ENCODE measurements at places on chromosomes 7 and 10. TPM values are rescaled to one million over a fixed set of nuclear protein-coding genes. Genes with fewer than 3 reads are reported as not detected.

The GIGYF1 gene
- 13.6 TPM for polyA plus RNA-seq

The ATP5MK gene
- 295 TPM for polyA plus RNA-seq

The TFEC gene
- 3.3 TPM for polyA plus RNA-seq

The CALHM3 gene
- polyA plus RNA-seq: not detected

The WNT8B gene
- not detected for polyA plus RNA-seq

The CYP2W1 gene
- not detected for polyA plus RNA-seq

The SLC25A28 gene
- 38.8 TPM for polyA plus RNA-seq

The RPEL1 gene
- 0.11 TPM for polyA plus RNA-seq

The HECW1 gene
- polyA plus RNA-seq: not detected

The POLR1F gene
- 10.4 TPM for polyA plus RNA-seq

The PLEKHA1 gene
- polyA plus RNA-seq: 21.6 TPM

The SLC26A3 gene
- polyA plus RNA-seq: not detected

The MRLN gene
- not detected for polyA plus RNA-seq

The VSTM2A gene
- not detected for polyA plus RNA-seq

DNA sequence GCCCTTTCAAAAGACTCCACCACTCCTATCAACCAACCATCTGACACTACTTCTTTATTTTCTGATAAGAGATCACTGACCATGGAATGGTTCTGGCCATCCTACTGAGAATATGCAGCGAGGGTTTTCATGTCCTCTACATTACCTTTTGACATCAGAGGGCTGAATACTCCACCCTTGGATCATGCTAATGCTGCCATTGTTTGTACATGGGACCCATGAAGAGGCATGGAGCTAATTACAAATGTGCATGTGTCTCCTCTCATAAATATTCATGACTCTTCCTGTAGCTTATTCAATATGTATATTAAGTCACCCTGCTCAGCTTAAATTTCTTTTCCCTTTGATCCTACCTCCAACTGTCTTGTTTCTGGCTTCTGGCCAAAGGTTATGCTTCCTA lies 1065.8 kb upstream of the GHITM start:
- DNase-seq: no peak

GRCh38 chr7:81845744-81846241 lies 75.9 kb upstream of the HGF start:
- DNase-seq: peak; percentile 4

DNA sequence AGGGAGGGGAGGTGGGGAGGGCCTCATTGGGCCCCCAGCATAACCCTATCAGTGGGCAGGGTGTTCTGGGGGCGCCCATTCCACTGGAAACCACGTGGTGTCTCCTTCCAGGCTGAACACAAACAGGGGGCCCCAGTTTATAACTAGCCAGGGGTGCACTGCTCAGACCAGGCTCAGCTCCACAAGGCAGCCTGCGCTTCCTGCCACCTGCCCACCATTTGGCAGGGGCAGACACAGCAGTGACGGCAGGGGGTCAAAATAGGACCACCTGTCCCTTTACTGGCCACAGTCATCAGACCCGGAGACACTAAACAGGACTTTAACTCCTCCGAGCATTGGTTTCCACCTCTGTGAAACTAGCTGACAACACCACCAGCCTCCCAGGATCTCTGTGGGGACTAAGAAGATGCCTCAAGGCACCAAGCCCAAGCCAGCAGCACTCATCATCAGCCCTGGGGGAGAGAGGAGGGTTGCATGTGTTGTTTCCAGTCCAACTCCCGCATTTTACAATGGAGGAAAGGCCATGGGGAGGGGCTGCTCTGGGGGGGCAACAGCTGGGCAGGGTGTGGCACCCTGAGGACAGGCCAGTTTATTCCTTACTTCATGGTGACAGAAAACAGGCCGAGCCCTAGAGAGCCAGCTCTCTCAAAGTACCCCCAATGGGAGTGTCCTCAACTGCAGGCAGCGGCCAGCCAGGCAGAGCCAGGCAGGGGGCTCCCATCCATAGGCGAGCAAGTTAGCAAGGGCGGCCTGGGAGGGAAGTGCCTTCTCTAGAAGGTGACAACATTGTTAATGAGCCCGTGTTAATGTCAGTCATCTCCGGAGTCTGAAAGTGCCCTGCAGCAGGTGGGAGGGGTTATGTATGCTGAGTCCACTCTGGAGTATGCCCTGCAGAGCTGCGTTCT lies 127.6 kb downstream of the TNS3 start:
- DNase-seq: no peak

- no peak for DNase-seq
Observed at GRCh38 chr10:132142396-132143161, 44.2 kb upstream of the DPYSL4 start.

DNA sequence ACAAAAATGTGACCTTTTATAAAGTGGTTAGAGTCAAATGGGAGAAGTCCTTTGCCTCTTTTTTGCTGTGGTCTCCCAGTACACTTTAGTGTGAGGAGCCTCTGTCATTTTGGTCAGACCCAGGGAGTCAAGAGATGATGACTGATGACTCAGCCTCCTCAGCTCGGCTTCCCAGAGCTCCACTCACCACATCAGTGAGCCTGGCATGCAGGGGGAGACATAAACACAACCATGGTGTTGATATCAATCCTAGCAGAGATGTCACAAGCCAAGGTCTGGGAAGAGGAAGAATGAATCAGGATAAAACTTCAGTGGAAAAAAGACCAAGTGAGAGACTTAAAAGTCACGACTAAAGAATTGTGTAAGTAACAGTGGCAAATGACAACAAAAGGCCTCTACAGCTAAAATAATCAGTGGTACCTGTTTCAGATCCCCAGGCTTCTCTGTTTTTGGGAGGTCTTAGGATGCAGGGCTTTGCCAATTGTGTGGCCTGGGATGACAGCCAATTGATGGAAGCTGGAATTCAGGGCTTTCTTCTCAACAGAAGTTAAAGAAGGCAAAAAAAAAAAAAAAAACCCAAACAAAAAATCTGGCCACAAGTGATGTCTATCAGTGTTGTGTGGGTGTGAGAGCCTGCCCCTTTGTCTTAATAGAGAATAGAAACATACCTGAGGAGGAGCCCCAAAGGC lies 50.2 kb downstream of the TFAM start:
- DNase-seq: peak; percentile 23

- no peak for DNase-seq
Observed at GRCh38 chr10:121466424-121466823, 131.8 kb downstream of the FGFR2 start.

DNA sequence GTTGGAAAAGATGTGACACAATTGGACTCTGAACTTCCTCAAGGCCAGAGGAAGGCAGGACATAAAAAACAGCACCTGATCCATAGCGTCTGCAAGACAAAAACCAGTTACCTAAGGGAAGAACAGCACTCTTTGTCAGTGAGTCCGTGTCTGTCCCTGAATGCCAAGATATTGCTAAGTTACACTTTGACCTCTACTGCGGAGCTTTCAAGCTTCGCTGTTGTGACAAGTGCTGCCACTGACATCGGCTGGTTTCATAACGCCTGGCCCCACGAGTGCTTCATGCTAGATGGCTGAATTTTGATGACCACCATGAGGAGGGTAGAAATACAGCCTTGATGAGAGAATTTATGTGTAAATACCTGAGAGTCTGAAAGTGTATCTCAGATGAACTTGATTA lies 49.7 kb upstream of the JAZF1 start:
- DNase-seq: no peak

- no peak for DNase-seq
Observed at GRCh38 chr7:20916311-20916710, 129.6 kb upstream of the SP8 start.

GRCh38 chr10:58784361-58784760 lies 271.7 kb downstream of the BICC1 start:
- no peak for DNase-seq

DNA sequence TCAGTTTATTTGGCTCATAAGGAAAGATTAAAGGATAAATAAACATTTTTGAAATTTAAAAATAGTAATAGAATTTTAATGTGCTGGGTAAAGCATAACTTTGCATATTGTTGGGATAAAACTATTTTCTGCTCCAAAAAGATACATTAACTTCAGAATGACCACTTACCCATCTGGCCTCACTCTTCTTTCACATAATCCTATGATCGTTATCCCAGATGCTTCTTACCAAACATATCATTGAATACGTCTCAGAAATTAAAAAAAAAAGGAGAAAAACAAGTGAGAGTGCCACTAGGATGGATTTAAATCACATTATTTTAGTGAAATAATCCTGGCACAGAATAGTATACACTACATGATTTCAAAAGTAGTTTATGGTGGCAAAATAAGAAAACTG lies 677.5 kb upstream of the ZWINT start:
- DNase-seq: no peak

DNA sequence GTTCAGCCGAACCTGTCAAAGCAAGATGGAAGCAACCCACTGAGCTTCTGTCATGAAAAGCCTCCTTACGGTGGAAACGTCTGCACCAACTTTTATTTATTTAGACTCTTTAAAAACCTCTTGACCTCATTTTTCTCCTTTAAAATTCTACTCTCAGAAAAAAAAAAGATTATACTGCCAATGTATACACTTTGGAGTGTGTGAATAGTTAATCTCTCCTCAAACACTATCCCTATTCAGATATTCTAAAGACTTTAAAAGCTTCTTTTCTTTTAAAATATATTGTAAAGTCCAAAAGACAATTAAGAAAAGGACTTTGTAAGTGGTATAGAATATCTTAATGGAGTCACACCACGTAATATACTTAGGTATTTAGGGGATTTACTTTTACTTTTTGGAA lies 335.2 kb upstream of the SEMA3D start:
- no peak for DNase-seq

GRCh38 chr7:27523321-27523720 lies 139.4 kb downstream of the HIBADH start:
- DNase-seq: no peak

- DNase-seq: no peak
Observed at GRCh38 chr7:129072479-129073011, 17.6 kb upstream of the TNPO3 start.

GRCh38 chr7:135170274-135170997 lies at the start of gene CYREN:
Gene CYREN (minus strand): TSS chr7:135170707. CDS start chr7:135168922, 1,785 bp downstream.
- peak; percentile 92 for DNase-seq

DNA sequence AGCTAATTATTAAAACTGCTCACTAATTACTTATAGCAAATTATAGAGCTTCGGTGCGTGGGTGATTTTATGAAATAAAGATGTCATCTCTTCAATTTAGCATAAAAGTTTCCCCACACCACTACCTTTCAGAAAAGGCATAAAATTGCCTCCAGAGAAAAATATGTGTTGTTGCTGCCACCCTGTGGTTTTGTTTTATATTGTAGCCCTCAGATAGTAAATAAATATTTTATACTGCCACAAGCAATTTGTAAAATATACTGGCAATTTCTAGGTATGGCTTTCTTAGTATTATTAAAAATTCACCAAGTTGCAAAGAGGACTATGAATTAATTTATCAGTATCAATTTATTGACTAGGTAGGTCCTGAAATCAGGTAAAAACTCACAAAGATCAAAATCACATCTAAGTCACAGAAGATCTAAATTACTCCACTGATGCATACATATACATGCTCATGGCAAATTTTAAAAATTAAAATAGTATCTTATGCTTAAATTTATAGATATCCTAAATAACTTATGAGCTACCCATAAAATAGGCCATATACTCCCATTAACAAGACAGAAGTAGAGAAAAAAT lies 26.5 kb downstream of the ASNS start:
- peak; percentile 36 for DNase-seq

DNA sequence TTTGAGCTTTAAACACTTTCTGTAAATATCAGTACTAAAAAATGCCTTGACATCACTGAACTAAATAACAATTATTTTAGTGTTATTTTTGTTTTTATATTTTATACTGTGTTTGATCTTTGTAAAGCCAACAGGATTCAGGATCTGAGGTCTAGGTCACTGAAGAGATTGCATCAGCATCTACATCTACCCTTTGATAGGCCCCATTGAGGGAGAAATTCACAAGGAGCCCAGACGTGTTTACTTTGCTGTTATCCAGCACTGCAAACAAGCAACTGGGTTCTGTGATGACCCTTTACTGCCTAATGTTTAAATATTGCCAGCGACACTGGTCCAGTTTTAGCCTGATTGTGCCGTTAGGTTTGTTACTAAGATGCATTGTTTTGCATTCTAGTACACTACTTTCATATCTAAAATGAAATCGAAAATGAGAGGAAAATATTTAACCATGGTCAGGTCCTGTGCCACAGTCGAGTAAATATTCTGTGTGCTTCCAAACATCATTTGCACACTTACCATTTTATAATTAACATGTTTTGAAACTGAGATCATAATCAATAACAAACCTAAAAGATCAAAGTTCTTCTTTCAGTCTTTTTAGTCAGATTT lies 48.7 kb downstream of the SP8 start:
- DNase-seq: no peak
